Activated CD4-positive, alpha-beta T cell treated with anti-CD3 and anti-CD28 coated beads for 36 hours (primary cell): ENCODE measurements at places on chromosomes 12 and 14. TPM values are rescaled to one million over a fixed set of nuclear protein-coding genes. Genes with fewer than 3 reads are reported as not detected.

- no peak for DNase-seq
Observed at GRCh38 chr12:5809586-5809985, 135.5 kb downstream of the ANO2 start.

- DNase-seq: no peak
Observed at GRCh38 chr14:20499881-20500280, 5.5 kb upstream of the RNASE10 start.

Gene HOXC11
- total RNA-seq: not detected

DNA sequence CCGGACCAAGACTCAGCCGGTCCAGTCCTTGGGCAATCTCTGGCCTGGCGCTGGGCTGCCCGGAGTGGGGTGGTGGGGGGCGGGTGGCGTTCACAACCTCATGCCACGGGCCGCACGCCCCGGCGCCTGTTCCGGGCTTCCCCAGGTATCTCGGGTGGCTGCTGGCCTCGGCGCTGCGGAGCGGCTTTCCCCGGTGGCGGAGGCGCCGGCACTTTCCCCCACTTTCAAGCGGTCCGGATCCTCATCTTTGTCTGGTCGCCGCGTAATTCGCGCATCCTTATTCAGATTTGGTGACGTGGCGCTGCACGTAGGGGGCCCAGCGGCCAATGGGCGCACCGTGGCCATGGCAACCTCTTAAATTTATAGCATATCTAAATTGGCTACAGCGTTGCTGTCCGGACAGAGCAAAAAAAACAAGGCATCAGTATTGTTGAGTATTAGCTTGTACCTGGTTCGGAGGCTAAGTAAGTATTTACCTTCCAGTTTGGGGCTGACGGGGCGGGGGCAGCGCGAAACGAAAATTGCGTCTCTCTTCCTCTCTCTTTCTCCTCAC, at the start of gene LHX5:
Gene LHX5 (minus strand): TSS at position 253 of the 553 bp plus-strand sequence. CDS start 373 bp downstream, outside the sequence.
- DNase-seq: no peak

Gene NEUROD4
- not detected for total RNA-seq

Gene HCAR1
- 0.67 TPM for total RNA-seq

Gene MAP3K9
- total RNA-seq: 6.1 TPM

- DNase-seq: no peak
Observed at GRCh38 chr14:50006141-50006540, 110.2 kb downstream of the VCPKMT start.

GRCh38 chr12:115380546-115381120, 696.7 kb upstream of the TBX3 start:
- DNase-seq: no peak

DNA sequence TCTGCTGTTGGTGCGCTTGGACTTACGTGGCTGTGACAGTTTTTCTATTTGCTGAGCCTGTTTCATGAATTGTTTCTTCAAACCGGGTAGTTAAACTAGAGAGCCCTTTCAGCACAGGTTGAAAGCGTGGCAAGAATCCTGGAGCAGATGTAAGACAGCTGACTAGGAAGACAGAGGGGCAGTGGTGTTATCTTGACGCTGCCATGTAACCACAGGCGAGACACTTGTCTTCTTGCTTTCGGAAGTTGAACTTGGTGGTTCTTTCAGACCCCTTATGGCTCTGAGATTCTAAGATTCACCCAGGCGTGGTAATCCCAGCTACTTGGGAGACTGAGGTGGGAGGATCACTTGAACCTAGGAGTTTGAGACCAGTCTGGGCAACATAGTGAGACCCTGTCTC, 4.3 kb downstream of the EMP1 start:
- DNase-seq: no peak
